ENCODE measurements at places on chromosomes 13 and 19.
A peak's percentile ranks its signal among the peaks of the same experiment; 100 is the strongest.

GRCh38 chr19:28508666-28509065, 704.3 kb downstream of the UQCRFS1 start:
- no peak for DNase-seq

- no peak for DNase-seq
Measured at GRCh38 chr13:32056316-32056715, 24.7 kb downstream of the FRY start.

GRCh38 chr13:100068133-100068931, 20.6 kb upstream of the PCCA start:
- DNase-seq, result no peak

GRCh38 chr19:55251341-55252081, 7.3 kb downstream of the PPP6R1 start:
- peak; percentile 68 for DNase-seq

DNA sequence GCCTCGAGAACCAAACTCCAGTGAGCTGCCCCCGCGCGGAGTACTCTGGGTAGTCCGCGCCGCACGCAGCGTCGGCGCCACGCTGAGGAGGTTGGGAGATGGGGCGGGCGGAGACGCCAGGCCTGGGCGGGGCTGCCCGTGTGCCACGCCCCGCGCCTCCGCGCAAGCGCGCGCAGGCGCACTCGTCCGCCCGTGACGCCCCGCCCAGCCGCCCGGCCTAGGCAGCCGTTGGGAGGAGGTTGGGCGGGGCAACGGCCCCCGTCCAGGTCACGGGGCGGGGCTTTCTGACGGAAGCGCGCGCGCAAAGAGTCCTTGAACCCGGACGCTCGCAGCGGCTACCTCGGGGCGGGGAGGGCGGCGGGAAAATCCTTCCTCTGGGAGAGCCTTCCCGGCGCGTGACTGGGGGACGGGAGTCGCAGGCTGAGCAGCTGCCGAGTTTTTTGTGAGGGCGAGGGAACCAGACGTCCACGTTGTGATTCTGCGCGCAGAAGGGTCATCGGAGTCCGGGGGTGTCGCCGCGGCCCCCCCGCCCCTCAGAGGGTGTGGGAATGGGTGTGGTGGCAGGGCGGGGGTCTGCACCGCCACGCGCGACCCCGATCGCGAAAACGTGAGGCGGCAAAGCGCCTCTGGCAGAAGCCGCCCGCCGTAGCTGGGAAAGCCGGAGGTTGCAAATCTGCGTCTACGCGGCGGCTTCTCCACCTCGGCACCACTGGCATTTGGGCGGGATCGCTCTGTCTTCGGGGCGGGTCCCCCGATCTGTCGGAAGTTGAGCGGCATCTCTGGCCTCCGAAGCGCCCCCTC, at the start of gene MED26:
Gene MED26, minus strand, starts transcription at position 22 of the 801 bp plus-strand sequence. CDS start 261 bp downstream, outside the sequence.
- DNase-seq, result peak; percentile 98

GRCh38 chr19:58556622-58557220, 1.7 kb downstream of the UBE2M start:
- DNase-seq, result no peak

GRCh38 chr19:11204076-11204602, 6.8 kb upstream of the KANK2 start:
- no peak for DNase-seq

- DNase-seq, result no peak
Measured at GRCh38 chr19:3234800-3235199, 10.3 kb downstream of the CELF5 start.

DNA sequence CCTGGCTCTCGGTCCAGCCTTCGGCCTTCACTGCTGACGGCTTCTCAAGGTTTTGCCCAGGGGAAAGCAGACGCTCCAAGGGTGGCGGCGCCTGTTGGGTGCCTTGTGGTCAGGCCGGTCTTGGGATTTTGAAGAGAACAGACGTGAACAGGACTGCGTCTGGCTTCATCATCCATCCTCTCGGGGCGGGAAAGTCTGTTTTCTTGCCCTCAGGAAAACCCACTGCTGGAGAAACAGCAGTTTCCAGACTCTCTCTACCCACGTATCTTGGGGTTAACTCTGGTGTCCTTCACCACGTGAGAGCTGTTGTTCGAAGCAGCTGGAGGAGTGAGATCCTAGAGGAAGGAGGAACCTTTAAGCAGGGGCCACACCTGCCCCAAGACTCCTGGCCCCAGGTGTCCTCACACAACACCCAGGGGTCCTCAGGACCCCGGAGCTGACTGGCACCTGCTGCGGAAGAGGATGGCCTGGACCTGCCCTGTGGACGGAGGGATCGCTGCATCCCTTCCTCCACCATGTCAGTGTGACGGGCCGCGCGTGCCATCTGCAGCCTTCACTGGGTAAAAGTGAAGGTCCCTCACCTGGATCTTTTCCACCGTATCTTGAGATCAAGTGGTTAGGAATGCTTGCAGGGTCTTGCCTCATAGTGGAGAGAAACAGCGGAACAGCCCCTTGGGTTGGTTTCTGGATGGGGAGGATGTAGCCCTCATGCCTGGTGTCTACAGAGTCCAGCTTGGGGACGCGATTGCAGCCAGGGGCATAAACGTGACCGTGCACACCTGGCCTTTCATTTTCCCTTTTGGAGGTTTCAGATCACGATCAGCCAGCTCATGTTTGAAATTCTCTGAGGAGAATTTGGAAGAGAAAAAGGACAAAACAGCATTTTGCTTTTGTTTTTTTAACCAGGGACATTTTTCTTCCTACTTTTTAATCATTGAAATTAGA, 69.5 kb upstream of the MCF2L start:
- DNase-seq, result no peak

DNA sequence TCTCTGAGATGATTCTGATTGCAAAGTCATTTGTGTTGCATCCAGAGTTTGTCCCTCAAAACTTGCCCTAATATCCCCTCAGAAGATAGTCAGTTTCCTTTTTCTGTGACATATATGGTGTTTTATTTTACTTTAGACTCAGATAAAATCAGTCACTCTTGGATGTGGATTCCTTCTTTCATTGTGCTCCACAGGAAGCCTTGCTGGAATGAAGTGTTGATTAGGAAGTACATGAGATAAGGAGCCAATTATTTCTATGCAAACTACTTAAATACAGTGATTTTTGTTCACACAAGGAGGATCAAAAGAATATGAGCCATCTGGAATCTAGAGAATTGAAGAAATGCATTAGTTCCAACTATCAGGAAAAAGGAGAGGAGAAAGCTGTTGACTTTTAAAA, 107.6 kb upstream of the RXFP2 start:
- DNase-seq, result no peak

DNA sequence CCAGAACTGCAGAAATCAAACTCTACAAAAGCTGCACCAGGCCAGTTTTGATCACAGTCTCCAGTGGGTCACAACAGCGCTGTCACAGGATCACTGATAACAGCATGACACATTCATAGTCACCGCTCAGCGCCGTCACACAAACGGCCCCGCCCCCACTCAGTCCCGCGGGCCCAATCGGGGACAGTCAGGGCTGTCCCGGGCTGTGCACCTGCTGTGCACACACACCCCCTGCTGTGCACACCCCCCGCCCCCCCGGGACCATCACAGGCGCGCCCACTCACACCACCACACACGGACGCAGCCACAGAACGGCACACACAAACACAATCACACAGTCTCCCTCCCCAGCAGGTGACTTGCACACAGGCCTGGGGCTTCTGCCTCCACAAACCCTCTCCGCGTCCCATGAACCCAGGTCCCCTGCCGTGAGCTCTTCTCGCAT, 435 bp upstream of the ZNF382 start:
- DNase-seq, result peak; percentile 89

DNA sequence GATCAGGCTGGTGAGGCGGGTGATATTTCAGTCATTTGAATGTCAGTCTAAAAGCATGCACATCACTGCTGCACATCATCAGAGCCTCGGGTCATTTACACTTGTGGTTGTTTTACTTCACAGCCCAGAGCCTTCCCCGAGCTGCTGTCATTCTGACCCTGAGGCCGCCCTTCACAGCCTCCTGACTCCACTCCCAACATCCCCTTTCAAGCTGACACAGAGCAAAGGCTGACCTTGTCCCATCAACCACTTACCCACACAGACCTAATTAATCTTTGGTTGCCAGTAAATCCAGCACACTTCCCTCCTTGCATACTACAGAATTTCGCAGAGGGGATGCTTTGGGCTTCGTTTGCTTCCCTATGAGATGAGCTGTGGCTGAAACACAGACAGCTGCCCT, 528.1 kb downstream of the DIAPH3 start:
- no peak for DNase-seq

DNA sequence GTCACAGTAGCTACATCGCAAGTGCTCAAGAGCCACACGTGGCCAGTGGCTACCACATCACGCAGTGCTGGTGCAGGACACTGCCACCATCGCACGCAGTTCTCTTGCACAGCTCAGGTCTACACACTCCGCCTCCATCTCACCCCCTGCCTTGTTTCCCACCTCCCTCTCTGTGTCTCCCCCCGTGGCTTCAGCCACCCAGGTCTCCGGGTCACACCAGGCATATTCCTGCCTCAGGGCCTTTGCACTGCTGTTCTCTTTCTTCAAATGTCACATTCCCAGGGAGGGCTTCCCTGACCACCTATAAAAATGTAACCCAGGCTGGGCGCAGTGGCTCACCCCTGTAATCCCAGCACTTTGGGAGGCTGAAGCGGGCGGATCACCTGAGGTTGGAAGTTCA, 10.6 kb downstream of the CCDC8 start:
- DNase-seq, result no peak

GRCh38 chr19:11513946-11514345, 8.3 kb upstream of the ZNF653 start:
- no peak for DNase-seq

Data from stomach (tissue), 19 donors.